Calu3 (cell line): ENCODE measurements at places on chromosomes 2 and 18.

DNA sequence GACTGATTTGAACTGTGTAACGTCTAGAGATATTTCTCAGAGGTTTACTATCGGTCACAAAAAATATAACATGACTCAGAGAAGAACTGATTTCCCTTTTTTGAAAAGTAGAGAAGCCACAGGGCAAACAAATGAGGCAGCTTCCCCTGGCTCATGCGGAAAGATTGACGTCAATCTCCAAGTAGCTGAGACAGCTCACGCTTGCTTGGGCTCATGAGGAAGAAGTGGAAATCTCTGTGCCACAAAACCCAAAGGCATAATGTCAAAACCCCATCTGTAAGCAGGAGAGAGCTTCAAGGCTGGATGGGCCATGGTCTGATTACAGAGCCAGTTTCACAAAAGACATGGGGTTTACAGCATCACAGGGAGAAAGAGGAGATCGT, 188.1 kb downstream of the ARL4C start:
- no peak for DNase-seq

- DNase-seq: no peak
These were observed 87.2 kb downstream of the PPP1R1C start for GRCh38 chr2:182072861-182073260.

DNA sequence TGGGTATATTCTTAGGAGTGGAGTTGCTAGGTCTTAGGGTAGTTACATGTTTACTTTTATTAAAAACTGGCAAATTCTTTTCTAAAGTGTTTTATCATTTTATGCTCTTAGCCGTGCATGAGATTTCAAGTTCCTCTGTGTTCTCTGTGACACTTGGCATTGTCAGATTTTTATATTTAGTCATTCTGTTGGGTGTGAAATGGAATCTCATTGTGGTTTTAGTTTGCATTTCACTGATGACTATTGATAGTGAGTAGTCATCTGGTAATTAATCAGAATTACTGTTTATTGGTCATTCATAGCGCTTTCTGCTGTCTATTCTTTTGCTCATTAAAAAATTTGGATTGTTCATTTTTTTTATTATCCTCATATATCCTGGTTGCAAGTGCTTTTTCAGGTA, 34.1 kb downstream of the RAB3GAP1 start:
- DNase-seq: no peak

- no peak for DNase-seq
These were observed 473.6 kb upstream of the NRXN1 start for GRCh38 chr2:51505533-51505932.

DNA sequence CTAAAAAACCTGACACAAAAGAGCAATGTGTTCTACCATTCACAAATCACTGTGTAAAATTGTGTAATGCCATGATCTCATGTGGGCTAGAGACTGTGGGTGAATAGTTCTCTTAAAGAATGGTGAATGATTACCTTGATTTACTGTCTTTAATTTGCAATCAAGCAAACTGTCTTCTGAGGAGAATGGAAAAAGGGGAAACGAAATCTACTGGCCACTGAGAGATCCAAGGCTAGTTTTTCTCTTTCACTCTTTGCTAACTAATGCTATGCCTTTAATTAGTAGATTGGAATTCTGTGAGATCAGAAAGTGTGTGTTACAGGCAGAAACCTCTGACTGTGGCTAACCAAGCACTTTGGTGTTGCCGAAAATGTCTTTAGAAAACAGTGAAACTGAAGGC, 422.7 kb downstream of the TGIF1 start:
- no peak for DNase-seq

- no peak for DNase-seq
These were observed 1.2 kb downstream of the CDK15 start for GRCh38 chr2:201807452-201807999.

GRCh38 chr2:119598596-119599263, 54.5 kb downstream of the CFAP221 start:
- no peak for DNase-seq

DNA sequence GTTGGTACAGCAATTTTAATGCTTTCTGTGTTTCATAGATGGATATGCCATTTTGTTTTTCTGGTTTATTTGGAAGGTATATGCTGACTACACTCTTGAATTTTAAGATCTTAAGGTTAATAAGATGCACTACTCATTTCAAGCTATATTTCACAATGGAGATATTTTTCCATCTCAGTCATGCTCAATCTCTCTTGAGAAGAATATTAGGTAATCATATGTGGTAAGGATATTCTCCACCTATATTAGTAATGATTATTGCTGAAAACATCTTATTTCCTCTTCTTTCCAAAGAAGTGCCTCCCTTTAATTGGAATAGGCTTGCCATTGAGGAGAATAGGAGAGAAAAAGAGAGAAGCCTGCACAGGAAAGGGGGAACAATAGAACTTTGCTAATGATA, 40.1 kb downstream of the EPB41L3 start:
- DNase-seq: no peak

GRCh38 chr2:85551698-85552678, 9.3 kb downstream of the GGCX start:
- peak; percentile 87 for DNase-seq

GRCh38 chr18:37489011-37489410, 76.6 kb downstream of the CELF4 start:
- no peak for DNase-seq

DNA sequence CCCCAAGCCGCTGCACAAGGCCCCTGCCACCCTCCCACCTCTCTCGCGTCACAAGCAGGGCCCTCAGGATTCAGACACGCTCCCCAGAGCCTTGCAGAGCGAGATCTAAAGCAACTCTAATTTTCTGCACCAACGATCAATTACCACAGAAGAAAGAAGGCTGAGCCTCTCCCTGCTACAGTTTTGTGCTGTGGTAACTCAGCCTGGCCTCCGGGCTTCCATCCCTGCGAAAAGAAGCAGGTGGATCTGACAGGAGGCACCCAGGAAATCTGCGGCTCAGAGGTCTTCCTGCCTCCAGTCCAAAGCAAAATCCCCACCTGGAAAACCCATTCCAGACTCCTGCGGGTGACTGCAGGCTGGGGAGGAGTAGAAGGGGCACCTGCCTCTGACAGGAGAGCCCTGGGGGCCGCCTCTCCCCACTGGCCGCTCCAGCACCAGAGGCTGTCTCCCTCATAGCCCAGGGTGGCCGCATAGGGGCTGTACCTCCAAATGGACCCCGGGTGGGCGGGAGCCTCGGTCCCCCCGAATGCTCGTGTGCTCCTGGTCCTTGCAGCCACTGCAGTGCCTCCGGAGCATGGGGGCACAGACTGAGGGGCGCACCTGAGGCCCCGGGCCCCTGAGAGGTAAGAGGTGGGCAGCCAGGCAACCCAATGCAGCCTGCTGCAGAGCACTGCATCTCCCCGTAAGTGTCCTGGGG, 31.0 kb downstream of the PXDN start:
- DNase-seq: no peak

- DNase-seq: no peak
These were observed 27.1 kb upstream of the ODC1 start for GRCh38 chr2:10475221-10475722.

- no peak for DNase-seq
These were observed 416.8 kb downstream of the FIGN start for GRCh38 chr2:163319006-163319405.
